ENCODE measurements at places on chromosomes 11 and 22.

- DNase-seq: no peak
Observed at GRCh38 chr11:76094740-76095139, 111.6 kb downstream of the WNT11 start.

DNA sequence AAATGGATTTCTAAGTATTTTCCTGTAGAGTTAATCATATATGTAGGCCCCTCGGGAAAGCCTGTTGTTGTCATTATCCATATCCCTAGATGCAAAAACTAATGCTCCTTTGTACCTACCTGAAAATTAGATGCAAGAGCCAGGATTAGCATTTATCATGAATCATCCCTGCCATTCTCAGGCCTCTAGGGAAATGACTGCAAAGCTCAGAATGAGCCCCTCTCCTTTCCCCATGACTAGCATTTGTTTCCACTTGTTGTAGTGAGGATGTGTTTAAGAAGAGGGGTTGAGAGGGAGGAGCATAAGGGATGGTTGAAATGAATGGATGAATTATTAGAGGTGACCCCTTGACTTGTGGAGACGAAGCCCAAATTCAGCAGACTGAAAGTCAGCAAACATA, 537.9 kb downstream of the NTM start:
- no peak for DNase-seq

- DNase-seq: peak; percentile 10
Observed at GRCh38 chr11:109641549-109641948, 219.6 kb downstream of the C11orf87 start.

GRCh38 chr11:73291781-73292524, 16.1 kb upstream of the ARHGEF17 start:
- no peak for DNase-seq

DNA sequence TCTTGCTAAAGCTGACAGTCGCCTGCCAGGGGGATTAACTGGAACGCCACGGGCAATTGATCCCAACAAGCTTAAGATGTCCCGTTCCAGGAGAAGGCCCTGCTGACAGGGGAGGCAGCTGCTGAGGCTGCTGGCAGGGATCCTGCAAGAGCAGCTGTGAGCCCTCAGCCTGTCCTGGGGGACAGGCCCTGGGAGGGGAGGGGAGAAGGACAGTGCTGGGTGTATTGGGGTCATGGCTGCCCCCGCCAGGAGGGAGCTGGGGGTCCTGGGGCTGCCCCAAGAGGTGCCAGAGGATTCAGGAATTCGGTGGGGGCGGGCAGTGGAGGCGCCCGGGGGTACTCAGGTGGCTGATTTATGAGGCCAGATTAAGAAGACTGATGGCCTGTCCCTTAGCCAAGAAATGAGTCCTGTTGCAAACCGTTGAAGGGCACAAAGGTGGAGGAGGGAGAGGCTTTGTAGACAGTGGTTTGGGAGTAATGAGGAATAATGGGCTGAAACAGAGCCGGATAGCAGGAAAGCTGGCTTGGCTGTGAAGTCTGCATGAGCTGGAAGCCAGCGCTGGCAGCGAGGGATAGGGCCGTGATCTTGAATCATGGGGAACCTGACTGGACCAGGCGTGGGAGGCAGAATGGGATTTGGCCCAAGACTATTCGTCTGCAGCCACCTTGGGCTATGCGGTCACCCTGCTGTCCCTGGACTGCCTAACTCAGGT, 133.5 kb downstream of the CACNA1I start:
- no peak for DNase-seq

GRCh38 chr22:43957871-43958270, 2.6 kb downstream of the SAMM50 start:
- no peak for DNase-seq

GRCh38 chr22:46536537-46537224, 739 bp downstream of the CELSR1 start:
- no peak for DNase-seq

DNA sequence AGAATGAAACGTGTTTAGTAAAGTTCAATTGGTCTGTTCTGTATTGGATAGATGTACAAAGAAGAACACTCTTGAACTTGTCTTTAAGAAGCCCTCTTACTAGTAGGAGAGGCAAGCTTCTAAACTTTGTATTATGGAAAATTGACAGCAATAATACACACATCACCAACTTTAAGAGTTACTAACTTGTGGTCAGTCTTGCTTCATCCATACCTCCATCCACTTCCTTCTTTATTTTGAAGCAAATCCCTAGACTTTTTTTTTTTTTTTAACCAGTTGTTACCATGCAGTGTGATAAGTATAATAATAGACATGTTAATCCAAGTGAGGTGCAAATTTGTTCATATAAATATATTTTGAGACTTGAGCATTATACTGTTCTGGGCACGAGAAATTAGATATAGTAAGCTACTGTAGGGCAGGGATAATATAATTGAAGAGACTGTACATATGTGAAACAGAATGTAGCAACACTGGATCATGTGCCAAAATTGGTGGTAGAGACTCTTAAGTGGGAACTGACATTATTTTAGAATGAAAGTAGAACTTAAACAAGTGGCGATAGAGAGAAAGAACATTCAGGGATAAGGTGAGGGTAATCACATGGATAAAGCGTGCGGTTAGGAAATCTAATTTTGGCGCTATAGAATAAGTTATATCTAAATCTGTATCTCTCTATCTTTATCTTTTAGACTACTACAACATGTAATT, 6.5 kb downstream of the FAR1 start:
- no peak for DNase-seq

DNA sequence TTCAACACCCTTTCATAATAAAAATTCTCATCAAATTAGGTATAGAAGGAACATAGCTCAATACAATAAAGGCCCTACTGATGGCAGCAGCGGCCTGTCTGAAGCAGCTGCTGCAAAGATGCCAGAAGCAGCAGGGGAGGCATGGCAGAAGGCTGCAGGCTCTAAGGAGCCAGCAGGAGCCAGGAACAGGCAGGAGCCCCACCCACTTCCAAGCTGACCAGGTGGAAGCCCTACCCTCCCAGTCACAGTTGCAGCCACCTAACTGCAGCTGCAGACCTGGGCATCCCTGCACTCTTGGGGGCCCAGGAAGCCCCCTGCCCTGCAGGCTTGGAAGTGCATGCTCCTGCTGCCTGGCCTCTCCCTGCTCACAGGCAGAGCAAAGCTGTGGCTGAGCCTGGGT, 18.2 kb upstream of the OR6A2 start:
- DNase-seq: no peak

GRCh38 chr11:109422870-109423465, 978 bp downstream of the C11orf87 start:
- no peak for DNase-seq

DNA sequence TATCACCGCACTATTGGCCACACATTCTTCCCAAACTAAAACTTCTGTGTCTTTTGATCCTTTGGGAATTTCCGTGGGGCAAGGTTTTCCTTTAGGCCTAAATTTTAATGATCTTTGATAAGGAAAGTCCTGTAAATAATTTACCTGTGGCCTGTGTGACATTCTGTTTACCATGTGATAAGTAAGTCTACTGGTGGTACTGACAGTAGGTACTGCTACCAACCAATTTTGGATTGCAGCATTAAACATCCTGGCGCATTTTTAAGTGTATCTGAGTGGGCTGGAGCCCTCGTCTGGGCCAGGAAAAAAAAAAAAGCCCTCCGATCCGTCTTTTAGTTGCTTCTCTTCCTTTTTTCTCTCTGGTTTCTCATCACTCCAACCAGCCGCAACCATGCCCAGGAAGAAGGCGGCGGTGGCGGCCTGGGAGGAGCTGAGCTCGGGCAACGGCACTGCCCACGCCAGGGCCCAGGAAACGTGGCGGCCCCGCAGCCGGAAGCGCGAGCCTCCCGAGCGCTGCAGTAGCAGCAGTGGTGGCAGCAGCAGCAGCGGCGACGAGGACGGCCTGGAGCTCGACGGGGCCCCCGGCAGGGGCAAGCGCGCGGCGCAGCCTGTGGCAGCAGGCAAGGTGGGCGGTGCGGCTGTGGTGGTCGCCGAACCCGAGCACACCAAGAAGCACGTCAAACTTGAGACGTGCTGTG, 33.6 kb downstream of the ASRGL1 start:
- no peak for DNase-seq

- no peak for DNase-seq
Observed at GRCh38 chr22:21797444-21798221, 62.0 kb upstream of the YPEL1 start.

- no peak for DNase-seq
Observed at GRCh38 chr11:133821776-133822175, 23.5 kb downstream of the SPATA19 start.

- DNase-seq: no peak
Observed at GRCh38 chr11:19286411-19286810, 45.7 kb upstream of the E2F8 start.

DNA sequence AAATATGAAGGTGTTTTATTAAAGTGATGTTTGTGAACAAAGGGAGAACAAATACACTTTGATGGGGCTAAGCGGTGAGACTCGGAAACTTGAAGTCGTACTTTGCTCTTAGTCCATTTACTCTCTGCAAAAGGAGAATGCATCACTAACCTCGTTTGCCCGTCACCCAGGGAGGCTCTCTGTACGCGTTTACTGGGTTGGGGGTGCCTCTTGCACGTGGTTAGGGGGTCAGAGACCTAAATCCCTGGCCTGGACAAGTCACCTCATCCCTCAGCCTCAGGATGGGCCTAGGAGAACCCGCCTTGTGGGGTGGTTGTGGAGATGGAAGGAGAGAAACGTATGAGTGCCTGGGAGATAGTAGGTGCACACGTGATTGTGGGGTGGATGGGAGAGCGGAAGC, 803 bp upstream of the IFT27 start:
- no peak for DNase-seq

DNA sequence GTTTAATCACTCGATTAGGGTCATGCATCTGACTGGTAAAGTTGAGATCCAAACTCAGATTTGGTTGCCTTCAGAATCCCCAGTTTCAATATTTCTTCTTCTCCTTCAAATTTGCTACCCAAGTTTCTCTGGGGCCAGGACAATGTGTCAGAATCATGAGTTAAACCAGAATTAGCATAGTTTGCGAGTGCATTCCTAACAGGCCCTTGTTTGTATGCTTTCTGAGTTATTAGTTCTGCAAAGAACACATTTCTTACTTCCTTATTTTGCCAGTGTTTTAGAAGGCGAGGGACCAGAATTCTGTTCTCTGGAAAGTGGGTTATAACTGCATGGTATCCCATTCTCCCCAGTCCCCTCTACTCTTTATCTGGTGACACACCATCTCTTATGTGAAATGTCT, 112.0 kb downstream of the ARL14EP start:
- no peak for DNase-seq

- DNase-seq: peak; percentile 38
Observed at GRCh38 chr11:26947379-26947844, 46.5 kb upstream of the FIBIN start.

- no peak for DNase-seq
Observed at GRCh38 chr11:17135916-17136683, 58.6 kb upstream of the RPS13 start.
